Right renal cortex interstitium (tissue), 3 donors: ENCODE measurements at places on chromosomes 11 and 22.

GRCh38 chr11:69035150-69035945, 13.4 kb upstream of the TPCN2 start:
- no peak for DNase-seq

DNA sequence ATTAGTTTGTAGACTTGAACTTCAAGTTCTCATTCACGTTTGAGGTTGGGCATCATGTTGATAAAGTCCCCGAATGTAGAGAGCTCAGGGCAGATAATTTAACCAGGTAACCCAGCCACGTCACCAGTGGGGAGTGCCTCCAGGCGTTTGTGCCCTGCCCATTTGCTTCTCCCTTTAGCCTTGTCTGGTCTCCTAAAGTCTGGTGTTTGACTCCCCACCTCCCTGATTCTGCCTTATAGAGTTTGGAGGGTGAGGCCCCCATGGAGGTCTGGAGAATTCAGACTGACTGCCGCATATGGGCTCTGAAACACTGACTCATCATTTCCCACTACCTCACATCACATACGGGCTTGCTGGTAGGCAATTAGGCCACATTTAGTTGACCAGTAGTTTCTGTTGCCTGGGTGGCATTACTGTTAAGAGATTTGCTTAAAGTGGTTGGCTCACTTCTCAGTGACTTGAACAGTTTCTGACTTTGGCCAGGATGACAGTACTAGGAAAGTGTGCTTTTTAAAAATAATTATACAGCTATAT, 99.3 kb upstream of the GAL start:
- DNase-seq = no peak

DNA sequence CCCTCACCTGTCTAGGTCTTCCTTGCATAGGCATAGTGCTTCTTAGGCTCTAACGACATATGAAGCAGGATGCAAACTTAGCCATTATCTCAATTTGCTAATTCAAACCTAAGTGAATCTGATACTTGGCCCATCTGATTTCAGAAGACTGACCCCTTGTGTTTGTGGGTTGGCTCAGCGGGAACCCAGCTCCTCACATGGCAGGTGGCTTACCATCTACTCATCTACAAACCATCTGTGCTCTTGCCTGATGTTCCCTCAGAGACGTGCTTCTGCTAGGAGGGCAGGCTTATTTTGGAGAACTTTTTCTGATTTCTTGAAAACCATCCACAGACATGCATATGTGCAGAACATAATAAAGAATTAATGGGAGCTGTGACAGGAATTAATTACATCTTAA, 15.2 kb downstream of the ELMOD1 start:
- no peak for DNase-seq

- DNase-seq = no peak
These were observed 34.7 kb downstream of the ADAMTS15 start for GRCh38 chr11:130483124-130483523.
